ENCODE measurements at places on chromosomes 16 and 17. TPM values are rescaled to one million over a fixed set of nuclear protein-coding genes. Genes with fewer than 3 reads are reported as not detected.

- no peak for DNase-seq
Measured at GRCh38 chr17:41813152-41813680, 412 bp downstream of the FKBP10 start.

GRCh38 chr17:42362245-42362961 lies 25.8 kb downstream of the STAT3 start:
- peak; percentile 21 for DNase-seq

Gene PRR35
- polyA plus RNA-seq, result not detected

DNA sequence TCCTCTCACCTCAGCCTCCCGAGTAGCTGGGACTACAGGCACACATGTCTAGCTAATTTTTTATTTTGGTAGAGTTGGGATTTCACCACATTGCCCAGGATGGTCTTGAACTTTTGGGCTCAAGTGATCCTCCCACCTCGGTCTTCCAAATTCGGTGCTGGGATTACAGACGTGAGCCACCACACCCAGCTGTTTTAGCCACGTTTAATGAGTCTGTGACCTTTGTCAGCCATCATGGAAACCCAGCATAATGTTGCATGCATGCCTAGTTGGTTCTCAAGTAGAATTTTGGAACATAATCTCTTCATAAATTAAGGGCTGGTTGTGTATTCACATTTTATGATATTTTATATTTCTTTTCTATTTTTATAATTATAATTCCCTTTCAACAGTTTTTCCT lies 42.0 kb downstream of the GOSR1 start:
- no peak for DNase-seq

Gene HEATR9
- not detected for polyA plus RNA-seq

GRCh38 chr16:705431-706188 lies at the start of gene FBXL16:
Gene FBXL16, minus strand, starts transcription at chr16:705801. Its CDS starts 8,396 bp downstream, at chr16:697405.
- no peak for DNase-seq

- DNase-seq, result peak; percentile 51
Measured at GRCh38 chr16:22369221-22369811, 5.1 kb downstream of the CDR2 start.

- DNase-seq, result no peak
Measured at GRCh38 chr16:57593021-57593420, 35.4 kb upstream of the ADGRG1 start.

Gene TOX3
- polyA plus RNA-seq, result not detected

- no peak for DNase-seq
Measured at GRCh38 chr17:62760945-62761267, 47.2 kb downstream of the MARCHF10 start.

Gene VPS35
- 12.7 TPM for polyA plus RNA-seq

DNA sequence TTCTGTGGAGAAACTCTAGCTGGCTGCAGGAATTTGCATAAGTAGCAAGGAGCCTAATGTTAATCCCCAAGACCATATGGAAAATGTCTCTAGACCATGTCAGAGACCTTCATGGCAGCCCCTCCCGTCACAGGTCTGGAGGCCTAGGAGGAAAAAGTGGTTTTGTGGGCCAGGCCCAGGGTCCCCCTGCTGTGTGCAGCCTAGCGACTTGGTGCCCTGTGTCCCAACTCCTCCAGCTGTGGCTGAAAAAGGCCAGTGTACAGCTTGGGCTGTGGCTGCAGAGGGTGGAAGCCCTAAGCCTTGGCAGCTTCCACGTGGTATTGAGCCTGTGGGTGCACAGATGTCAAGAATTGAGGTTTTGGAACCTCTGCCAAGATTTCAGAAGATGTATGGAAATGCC lies 306.9 kb upstream of the CA10 start:
- no peak for DNase-seq

- DNase-seq, result peak; percentile 30
Measured at GRCh38 chr16:80058214-80058613, 457.7 kb upstream of the MAF start.

GRCh38 chr17:499951-500461 lies 147.4 kb upstream of the RPH3AL start:
- DNase-seq, result no peak

GRCh38 chr16:19393226-19394111 lies 24.2 kb upstream of the TMC5 start:
- DNase-seq, result no peak

DNA sequence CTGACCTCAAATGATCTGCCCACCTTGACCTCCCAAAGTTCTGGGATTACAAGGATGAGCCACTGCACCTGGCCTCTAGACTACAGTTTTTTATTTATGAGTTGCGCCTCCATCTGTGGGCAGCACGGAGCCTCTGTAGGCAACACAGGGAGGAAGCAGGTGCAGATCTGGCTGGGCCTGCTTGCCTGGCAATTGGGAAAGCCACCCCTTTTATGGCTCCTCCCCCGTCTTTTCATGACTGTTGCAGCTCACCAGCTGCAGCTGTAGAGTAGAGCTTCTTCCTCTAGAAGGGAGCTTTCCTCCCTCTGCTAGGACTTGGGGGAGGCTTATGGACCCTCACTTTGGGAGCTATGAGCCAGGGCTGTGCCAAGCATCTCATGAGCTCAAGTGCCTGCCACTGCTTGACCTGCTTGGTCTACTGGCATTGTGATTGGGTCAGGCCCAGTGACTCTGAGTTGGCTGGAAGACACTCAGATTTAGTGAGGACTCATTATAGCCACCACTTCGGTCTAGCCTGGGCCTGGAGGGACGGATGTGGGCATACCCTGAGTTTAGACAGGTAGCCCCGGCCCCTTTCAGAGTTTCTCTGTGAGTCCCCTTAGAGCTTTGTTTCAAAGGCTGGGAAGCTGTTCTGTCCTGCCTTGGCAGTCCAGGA lies 6.9 kb upstream of the SLC7A6 start:
- DNase-seq, result no peak

- DNase-seq, result no peak
Measured at GRCh38 chr16:65658787-65659220, 536.9 kb upstream of the CDH11 start.

GRCh38 chr17:29972277-29972676 lies 30.8 kb downstream of the EFCAB5 start:
- DNase-seq, result no peak

Gene NLRC5
- 6.2 TPM for polyA plus RNA-seq

All from heart right ventricle (tissue), 16 donors.